Thymus (tissue), 14 donors: ENCODE measurements at places on chromosomes 1 and 21. TPM values are rescaled to one million over a fixed set of nuclear protein-coding genes. Genes with fewer than 3 reads are reported as not detected.

DNA sequence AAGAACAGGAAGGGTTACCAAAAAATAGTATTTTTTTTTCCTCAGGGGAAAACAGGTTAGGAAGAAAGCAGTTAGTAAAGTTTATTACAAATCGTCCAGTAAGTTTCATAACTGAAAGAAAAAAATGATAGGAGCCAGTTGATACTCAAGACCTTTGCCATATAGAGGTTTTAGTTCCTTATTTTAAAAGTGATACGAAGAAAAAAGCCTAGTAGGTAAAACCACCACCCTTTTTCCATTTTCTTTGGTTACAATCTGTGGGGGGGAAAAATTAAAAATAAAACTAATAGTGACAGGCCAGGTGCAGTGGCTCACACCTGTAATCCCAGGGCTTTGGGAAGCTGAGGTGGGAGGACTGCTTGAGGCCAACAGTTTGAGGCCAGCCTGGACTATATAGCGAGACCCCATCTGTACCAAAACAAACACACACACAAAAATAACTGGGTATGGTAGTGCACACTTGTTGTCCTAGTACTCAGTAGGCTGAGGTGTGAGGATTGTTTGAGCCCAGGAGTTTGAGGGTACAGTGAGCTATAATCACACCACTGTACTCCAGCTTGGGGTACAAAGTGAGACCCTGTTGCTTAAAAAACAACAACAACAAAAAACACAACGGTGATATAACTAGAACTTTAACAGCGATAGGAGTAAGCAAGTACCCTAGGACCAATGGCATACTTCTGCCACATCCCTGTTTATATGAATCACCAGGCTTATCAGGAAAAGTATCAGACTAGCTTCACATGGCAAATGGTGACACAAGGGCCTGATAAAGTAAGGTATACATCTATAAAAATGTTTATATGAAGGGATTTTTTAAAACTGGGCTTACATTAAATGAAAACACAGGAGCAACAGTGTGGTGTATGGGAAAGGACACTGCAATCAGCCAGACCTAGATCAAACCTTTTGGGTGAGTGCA lies 5.4 kb downstream of the TMEM59 start:
- DNase-seq, result no peak

GRCh38 chr1:195637539-195637938 lies 970.7 kb downstream of the KCNT2 start:
- DNase-seq, result no peak

GRCh38 chr21:45152265-45152746 lies 77.9 kb downstream of the ADARB1 start:
- peak; percentile 69 for DNase-seq

GRCh38 chr1:214330222-214330621 lies 49.3 kb downstream of the SMYD2 start:
- no peak for DNase-seq

DNA sequence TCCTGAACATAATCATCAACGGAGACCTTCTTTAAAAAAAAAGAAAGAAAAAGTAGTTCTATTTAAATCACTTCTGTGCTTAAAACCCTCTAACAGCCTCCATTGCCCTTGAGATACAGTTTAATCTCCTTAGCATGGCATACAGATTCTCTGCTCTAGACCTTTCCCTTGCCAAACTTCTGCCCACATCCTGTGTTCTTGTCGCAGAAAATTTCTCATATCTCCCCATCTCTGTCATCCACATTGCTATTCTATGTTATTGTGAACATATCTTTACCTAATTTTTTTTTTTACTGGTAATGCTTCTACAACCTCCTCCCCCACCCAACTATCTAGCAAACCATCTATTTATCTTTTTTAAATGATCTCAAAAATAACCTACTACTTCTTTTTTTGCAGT lies 135.7 kb upstream of the PROX1 start:
- peak; percentile 9 for DNase-seq

DNA sequence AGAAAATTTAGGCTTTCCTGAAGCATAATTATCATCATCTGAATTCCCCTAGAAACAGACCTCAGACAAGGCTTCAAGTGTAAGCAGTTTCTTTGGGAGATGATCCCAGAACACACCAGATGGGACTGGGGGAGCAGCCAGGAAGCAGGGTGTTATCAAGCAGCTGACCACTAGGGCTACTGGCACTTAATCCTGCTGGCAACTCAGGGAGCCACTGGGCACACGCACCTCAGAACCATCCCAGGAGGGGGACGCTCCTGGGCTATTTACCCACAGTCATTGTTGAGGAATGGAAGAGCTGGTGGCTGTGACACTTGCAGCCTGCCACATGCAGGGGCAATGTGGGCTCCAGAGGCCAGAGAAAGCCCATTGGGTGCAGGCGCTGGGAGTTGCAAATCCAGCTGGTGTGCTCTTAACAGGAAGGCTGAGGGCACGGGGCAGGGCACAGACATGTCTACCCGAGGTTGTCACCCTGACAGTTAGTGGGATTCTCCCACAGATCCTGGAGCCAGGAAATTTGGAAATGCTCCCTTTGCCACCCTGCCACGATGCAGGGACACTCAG lies 15.1 kb upstream of the IL22RA1 start:
- no peak for DNase-seq

DNA sequence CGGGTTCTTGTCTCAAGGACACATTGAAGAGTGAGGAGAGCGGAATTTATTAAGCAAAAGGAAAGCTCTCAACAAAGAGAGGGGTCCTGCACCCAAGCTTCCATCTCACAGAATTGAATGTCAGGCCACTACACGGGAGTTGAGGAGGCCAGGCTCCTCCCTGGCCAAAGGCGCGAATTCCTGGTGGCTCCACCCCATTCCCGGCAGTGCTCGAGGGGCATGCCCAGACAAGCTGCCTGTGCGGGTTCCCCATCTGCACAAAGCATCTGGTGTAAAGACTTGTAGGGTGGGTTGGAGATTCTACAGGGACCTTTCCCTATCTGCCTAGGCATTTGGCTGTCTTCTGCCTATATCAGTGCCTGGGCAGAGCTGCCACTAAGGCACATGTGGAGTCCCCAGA lies 648.5 kb upstream of the PKN2 start:
- no peak for DNase-seq

GRCh38 chr1:204260601-204261197 lies 46.9 kb upstream of the GOLT1A start:
- DNase-seq, result no peak

- DNase-seq, result no peak
Observed at GRCh38 chr1:11729498-11730428, 6.2 kb upstream of the AGTRAP start.

DNA sequence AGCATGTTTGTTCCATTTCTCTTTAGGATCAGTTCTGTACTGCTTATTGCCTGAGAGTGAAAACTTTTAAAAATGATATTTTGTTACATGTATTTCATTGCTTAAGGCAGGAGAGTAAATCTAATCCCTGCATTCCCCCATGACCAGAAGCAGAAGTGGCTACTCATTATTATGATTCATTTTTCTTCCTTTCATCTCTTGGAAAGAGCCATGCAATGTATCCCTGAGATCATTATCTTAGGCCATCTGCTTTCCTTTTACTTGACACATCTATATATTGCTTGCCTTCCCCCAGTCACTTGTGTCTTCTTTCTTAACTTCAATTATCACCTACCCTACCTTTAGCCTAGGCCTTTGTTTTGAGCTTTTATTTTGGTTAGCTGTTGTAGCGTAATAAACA lies 430.4 kb upstream of the CHRM3 start:
- no peak for DNase-seq

- DNase-seq, result no peak
Observed at GRCh38 chr1:31705080-31705866, 1.5 kb upstream of the COL16A1 start.

- DNase-seq, result no peak
Observed at GRCh38 chr1:71296551-71297134, 215.8 kb upstream of the ZRANB2 start.

- DNase-seq, result no peak
Observed at GRCh38 chr1:100536031-100536430, 1.9 kb upstream of the GPR88 start.

- DNase-seq, result no peak
Observed at GRCh38 chr1:246734866-246735265, 10.7 kb downstream of the SCCPDH start.

GRCh38 chr1:28565040-28565439 lies 12.2 kb downstream of the TRNAU1AP start:
- no peak for DNase-seq

DNA sequence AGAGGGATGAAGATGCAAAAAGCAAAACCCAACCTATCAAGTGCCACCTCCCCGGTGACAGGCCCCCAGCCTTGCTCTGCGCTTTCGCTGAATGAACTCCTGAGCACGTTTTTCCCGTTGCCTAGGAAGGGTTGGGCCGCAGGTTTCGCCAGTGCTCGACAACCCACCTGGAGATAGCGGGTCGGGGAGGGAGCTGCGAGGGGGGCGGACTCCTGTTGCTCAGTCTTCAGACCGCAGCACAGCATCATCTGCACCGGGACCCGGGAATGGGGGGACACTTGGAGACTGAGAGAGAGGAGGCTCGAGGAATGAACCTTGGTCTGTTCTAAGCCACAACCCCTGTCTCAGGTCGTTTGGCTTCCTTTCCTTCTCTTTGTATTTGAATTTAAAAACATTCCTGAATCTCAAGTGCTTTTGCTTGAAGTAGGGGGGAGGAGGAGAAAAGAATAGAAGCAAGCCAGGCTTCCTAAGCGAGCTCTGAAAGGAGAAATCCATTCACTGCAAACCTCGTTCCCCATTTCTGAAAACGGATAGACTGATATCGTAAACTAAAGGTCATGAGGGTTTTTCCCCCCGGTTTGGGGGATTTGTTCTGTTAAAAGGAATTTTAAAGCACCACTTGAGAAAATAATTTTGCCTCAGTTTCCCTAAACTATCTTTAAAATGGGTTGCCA lies 1.2 kb downstream of the AK5 start:
- DNase-seq, result no peak

DNA sequence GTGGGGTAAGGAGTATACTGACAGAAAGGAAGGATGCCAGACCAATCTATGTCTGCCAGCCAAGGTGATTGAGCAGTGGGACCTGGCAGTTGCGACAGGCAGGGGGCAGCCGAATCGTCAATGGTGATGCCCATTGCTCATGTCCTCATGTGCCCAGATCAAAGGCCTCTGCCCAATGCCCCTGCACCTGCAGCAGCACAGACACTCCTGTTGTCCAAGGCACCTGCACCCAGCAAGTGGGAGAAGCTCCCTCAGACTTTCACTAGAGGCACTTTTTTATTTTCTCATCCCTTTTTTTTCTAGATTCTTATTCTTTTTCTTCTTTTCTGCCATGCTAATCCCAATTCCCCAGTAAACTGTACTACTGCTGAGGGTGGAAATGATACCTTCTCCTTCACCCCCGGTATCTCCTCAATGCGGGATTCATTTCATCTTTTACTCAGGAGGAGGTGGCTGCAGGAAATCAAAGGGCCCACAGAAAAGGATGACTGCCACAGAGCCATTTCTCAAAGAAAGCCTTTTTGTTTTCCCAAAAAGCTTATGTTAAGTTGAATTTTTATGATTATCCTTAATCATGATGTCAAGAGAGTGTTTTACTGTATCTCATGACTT lies 332.0 kb downstream of the PAPPA2 start:
- no peak for DNase-seq

- DNase-seq, result no peak
Observed at GRCh38 chr21:15301736-15302135, 236.9 kb upstream of the NRIP1 start.

DNA sequence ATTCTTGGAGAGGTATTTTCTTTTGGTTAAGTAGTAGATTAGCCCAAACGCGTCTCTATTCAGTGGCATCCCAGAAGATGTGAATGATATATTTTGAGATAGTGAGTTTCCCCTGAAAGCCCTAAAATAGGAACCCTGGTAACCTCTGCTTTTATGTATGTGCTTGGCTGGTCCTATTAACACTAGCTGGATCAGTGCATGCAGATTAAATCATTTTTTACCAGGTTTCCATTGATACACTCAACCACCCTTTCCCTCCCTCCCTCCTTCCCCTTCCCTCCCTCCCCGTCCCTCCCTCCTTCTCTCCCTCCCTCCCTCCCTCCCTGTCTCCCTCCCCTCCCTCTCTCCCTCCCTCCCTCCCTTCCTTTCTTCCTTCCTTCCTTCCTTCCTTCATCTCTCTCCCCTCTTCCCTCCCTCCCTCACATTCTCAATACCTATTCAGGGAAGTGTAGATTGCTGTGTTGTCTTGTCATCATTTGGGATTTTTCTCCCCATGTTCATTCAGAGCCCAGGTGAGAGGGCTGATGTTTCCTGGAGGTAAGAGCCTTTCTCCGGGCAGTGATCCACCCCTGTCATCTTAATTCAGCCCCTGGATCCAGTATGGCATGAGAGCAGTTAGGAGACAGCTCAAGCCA lies 406.8 kb downstream of the PRDM2 start:
- DNase-seq, result no peak

GRCh38 chr1:199858171-199858570 lies 169.3 kb upstream of the NR5A2 start:
- DNase-seq, result no peak

GRCh38 chr1:46719689-46720088 lies 775 bp upstream of the EFCAB14 start:
- DNase-seq, result no peak

GRCh38 chr1:54548389-54549044 lies 489 bp downstream of the ACOT11 start:
- no peak for DNase-seq

GRCh38 chr21:31893851-31894415 lies 21.1 kb downstream of the HUNK start:
- DNase-seq, result no peak

GRCh38 chr1:212287261-212287895 lies 2.2 kb downstream of the PPP2R5A start:
- DNase-seq, result no peak

GPR157 gene
- polyA plus RNA-seq, result 5.8 TPM

FCRL6 gene
- 0.57 TPM for polyA plus RNA-seq

TMEM81 gene
- polyA plus RNA-seq, result 4.6 TPM

CLCA4 gene
- 0.59 TPM for polyA plus RNA-seq

RBM11 gene
- polyA plus RNA-seq, result 3.5 TPM

USP25 gene
- polyA plus RNA-seq, result 19.8 TPM

CHODL gene
- polyA plus RNA-seq, result 0.66 TPM

ESRRG gene
- polyA plus RNA-seq, result 0.71 TPM

LCE2C gene
- 1.7 TPM for polyA plus RNA-seq
